ENCODE measurements at places on chromosomes 3 and 15.

- DNase-seq = peak; percentile 25
These were observed 152.0 kb downstream of the ZBBX start for GRCh38 chr3:167228135-167228534.

- DNase-seq = no peak
These were observed 11.5 kb downstream of the CLRN1 start for GRCh38 chr3:150960708-150961684.

GRCh38 chr15:76982356-76982755, 12.6 kb upstream of the PSTPIP1 start:
- DNase-seq = no peak

DNA sequence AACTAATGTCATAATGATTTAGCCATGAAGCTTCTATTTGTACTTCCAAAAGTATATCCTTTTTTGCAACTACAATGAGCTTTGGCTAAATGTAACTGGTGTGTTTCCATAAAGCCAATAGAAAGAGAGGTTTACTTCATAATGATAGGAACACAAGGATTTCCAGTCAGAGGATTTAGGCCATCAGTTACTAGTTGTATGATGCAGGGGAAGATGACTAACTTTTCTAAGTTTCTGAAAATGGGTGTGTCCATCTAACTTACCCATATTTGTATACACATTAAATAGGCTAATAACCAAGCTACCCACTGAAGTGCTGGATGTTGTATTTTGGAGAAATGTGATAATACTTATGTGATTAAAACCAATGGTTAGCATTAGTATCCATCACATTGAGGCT, 55.7 kb downstream of the SLC4A7 start:
- peak; percentile 21 for DNase-seq

DNA sequence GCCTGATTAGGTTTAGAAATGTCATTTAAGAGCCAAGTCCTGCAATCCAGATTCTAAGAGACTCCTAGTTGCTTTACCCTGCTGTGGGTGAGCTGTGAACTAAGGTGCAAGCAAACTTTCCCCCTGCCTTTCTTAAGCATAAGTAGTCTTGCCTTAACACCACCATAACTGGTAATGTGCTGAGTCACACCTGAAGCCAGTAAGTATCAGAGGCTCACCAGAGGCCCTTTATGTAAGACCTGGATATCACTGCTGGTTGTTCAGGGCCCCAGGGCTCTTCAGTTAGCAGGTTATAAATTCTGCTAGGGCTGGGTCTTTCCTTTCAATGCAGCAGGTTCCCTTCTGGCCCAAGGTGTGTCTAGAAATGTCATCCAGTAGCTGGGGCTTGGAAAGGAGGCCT, 509.9 kb downstream of the VGLL3 start:
- DNase-seq = no peak

GRCh38 chr3:143001034-143001368, 369 bp upstream of the U2SURP start:
- no peak for DNase-seq

DNA sequence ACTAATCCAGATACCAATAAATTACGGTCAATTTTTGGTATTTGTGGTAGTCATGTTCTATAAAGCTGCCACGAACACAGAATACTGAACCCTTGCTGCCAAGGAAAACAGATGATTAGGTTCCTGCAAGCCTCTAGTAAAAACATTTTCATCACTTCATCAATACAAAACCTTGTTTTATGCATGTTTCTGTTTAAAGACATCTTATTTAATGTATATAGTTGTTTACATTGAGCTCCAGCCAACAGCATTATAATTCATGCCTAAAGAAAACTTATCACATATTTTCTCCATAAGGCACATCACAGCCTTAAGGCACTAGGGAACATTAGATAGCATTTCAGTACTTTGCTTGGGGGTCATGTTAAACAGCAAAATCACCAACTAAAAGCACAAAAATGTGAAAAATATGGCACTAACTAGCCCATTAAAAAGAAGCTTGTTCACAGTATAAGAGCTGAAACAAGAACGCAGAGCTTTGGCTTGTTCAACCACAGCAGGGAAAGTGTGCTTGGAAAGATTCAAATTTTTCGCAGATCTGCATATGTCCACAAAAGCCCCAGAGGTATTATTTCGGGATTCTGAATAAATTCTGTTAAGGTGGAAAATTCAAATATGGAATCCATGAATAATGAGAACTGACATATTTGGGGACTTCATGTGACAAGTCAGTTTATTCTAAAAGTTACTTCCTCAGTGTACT, 27.7 kb downstream of the POLQ start:
- peak; percentile 25 for DNase-seq

GRCh38 chr3:117761703-117762620, 1052.4 kb downstream of the TUSC7 start:
- DNase-seq = peak; percentile 46

GRCh38 chr15:67019884-67020520, 45.4 kb upstream of the SMAD3 start:
- DNase-seq = no peak

DNA sequence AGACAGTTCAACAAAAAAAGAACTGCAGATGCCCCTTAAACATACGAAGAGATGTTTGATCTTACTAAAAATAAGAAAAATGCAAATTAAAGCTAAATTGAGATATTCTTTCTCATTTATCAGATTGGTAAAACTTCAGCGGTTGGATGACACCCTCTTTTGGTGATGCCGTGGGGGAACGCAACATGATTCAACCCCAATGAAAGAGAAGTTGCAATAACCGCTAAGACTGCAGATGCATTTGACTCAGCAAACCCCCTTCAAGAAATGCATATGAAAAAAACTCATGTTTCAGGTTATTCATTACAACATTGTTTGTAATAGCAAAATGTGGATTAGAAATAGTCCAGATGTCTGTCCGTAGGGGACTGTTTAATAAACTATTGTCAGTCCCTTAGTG, 3.6 kb downstream of the KLHL6 start:
- no peak for DNase-seq

GRCh38 chr15:87115795-87116194, 1036.1 kb downstream of the AGBL1 start:
- DNase-seq = no peak

DNA sequence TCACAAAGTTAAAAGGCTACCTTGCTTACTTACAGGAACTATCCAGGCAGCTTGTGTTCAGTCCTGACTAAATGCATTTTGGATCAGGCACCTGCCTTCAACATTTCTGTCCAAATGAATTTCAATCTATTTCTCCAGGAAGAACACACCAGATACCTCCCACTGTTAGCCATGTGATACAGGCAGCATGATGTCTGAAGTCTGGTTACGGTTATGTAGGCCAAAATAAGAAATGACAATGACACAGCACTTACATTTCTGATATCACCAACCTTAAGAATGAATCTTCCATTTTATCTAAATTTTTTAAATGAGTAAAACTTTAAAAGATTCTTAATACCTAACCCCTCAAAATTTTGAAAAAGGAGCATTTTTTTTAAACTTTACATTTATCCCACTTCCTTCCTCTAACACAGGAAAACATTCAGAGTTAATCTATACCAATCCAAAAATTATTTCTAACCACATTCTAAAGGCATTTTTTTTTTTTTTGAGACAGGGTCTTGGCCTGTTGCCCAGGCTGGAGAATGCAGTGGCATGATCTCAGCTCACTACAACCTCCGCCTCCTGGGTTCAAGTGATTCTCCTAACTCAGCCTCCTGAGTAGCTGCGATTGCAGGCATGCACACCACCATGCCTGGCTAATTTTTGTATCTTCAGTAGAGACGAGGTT, at the start of gene MAP4:
MAP4 (minus strand) TSS at position 116 of the 673 bp plus-strand sequence. CDS start 17,556 bp downstream, outside the sequence.
- DNase-seq = peak; percentile 48

- DNase-seq = peak; percentile 78
These were observed 16.5 kb upstream of the P2RY13 start for GRCh38 chr3:151345859-151346258.

DNA sequence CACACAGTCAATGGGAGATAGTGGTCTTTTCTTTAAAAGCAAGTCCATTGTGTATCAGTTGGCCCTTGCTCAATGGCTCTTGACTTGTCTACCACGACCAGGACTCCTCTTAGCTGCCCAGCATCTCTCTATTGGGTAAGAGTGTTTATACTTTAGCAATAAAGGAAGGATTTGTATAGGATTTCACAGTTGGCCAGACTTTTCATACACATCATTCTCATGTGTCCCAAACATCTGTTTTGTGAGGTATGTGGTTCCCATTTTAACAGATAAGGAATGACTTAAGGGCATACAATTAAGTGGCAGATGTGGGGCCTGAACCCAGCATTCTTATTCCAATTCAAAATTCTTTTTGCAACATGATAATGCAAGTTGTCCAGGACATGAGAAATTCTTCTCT, 191.5 kb downstream of the CHST2 start:
- DNase-seq = peak; percentile 44

GRCh38 chr3:4065554-4065953, 237.6 kb upstream of the SETMAR start:
- DNase-seq = no peak

- DNase-seq = peak; percentile 51
These were observed 123.6 kb upstream of the SKOR1 start for GRCh38 chr15:67701669-67702068.

GRCh38 chr3:140022066-140022770, 87.2 kb downstream of the CLSTN2 start:
- no peak for DNase-seq

- DNase-seq = peak; percentile 68
These were observed 4.8 kb downstream of the PAQR9 start for GRCh38 chr3:142958707-142959106.

DNA sequence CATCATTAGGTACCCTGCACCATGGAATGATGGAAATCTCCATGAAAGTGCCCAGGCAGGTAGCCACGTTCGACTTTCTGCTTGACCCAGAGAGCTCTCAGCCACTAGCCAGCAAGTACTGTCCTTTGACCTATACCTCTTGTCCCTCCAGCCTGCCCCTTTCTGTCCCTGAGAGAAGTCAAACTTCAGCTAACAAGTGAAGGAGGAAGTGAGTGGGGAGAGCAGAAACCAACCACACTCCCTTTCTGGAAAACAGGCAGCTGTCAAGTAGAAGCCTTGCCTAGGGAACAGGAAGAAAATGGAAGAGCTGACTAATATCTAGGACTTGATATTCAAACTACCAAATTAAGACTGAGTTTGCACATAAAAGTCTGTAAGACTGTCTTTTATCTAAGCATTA, 30.3 kb upstream of the FSTL1 start:
- no peak for DNase-seq

GRCh38 chr3:27349832-27350231, 19.4 kb downstream of the NEK10 start:
- no peak for DNase-seq

- DNase-seq = no peak
These were observed 549.9 kb downstream of the CADM2 start for GRCh38 chr3:85508659-85509058.

GRCh38 chr3:80676866-80677265, 909.1 kb upstream of the ROBO1 start:
- no peak for DNase-seq

- DNase-seq = no peak
These were observed 44.8 kb downstream of the FILIP1L start for GRCh38 chr3:100069472-100069871.

GRCh38 chr3:134423153-134423552, 48.9 kb upstream of the AMOTL2 start:
- DNase-seq = peak; percentile 32

- DNase-seq = peak; percentile 73
These were observed 16.1 kb downstream of the POU1F1 start for GRCh38 chr3:87260270-87260669.

DNA sequence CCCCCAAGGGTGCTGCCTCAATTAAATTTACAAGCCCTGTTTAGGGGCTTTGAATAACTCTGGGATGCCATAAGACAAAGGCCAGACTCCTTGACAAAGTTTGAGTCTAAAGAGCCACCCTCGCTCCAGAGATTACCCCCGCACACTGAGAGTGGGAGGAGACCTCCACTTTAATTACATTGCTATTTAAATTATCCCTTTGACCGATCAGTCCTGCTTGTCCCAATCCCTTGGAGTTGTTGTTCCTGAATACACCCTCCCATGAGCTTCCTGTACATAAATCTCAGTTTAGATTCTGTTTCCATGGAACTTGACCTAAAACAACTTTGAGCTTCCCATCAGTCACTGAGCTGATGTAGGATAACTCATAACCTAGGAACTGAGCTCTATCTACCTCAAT, 596.3 kb downstream of the PYDC2 start:
- DNase-seq = no peak

GRCh38 chr15:51658664-51659063, 22.6 kb upstream of the SCG3 start:
- no peak for DNase-seq

DNA sequence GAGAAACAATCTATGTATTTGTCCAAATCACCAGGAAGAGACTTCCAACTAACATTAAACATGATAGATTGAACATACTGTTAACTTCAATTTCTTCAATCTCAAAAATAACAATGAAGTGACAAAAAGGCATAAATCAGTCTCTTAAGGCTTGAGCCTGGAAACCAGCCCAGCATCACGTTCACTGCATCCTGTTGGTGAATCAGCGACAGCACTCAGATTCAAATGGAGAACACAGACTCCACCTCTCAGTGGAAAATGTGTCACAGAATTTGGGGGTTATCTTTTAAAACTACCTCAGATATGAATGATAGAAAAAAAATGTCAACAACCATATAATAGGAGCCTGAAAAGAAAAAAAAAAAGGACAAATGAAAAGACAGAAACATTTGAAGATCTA, 212.0 kb downstream of the MINAR1 start:
- peak; percentile 67 for DNase-seq

DNA sequence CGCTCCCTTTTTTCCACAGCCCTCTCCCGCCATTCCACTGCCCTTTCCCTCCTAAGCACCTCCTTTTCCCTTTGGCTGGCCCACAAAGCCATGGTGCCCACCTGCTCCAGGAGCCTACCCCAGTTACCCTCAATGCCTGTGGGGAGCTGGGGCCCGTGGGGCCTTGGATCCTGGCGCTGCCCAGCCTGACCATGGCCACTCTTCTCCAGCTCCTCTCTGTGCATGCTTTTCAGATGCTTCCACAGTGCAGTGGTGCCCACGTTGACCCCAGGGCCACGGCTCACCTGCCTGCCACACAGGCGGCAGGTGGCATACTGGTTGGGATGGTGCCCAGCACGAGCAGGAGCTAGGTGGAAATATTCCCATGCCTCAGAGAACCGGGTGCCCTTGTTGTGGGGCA, 1.5 kb downstream of the ZBED2 start:
- DNase-seq = no peak

- no peak for DNase-seq
These were observed 30.2 kb downstream of the EIF4E3 start for GRCh38 chr3:71695000-71695482.

DNA sequence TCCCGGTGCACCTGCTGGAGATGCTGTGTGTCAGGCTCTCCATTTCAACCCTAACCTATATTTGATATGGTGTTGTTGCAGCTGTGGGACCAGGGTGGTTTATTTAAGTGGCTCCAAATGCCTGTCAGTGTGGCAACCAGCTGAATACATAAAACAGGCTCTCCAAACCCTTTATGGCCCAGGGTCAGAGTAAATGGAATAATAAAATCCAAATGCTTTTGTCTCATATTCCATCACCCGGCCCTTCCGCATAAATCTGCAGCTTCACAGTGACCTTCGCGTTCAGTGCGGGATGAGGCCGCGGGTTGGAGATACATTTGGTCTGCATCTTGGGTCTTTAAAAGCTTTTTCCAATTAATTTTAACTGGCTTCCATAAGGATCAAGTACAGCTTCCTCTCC, 382.1 kb upstream of the NR2F2 start:
- no peak for DNase-seq

- DNase-seq = no peak
These were observed 136.9 kb downstream of the NSMCE3 start for GRCh38 chr15:29132735-29133181.

Data from fibroblast of the aortic adventitia (primary cell).